ENCODE measurements at places on chromosomes 11 and 22. TPM values are rescaled to one million over a fixed set of nuclear protein-coding genes. Genes with fewer than 3 reads are reported as not detected.

- no peak for DNase-seq
- no peaks in the 10 kb centered on the region for H3K36me3 ChIP-seq
- H3K4me1 ChIP-seq: no peaks in the 10 kb centered on the region
- H3K27ac ChIP-seq: no peak overlapping the region
Measured at GRCh38 chr11:121104312-121104762, 3.3 kb downstream of the TECTA start.

Gene ACAD8
- total RNA-seq: 23.9 TPM

- no peaks in the 10 kb centered on the region for H3K4me1 ChIP-seq
- H3K36me3 ChIP-seq: no peaks in the 10 kb centered on the region
- H3K4me3 ChIP-seq: no peak overlapping the region
- H3K27me3 ChIP-seq: no peaks in the 10 kb centered on the region
- DNase-seq: peak; percentile 42
- no peak overlapping the region for H3K27ac ChIP-seq
Measured at GRCh38 chr22:39223091-39223710, 21.6 kb downstream of the PDGFB start.

Gene TSGA10IP
- total RNA-seq: not detected

Gene GSTP1
- total RNA-seq: 25.7 TPM

DNA sequence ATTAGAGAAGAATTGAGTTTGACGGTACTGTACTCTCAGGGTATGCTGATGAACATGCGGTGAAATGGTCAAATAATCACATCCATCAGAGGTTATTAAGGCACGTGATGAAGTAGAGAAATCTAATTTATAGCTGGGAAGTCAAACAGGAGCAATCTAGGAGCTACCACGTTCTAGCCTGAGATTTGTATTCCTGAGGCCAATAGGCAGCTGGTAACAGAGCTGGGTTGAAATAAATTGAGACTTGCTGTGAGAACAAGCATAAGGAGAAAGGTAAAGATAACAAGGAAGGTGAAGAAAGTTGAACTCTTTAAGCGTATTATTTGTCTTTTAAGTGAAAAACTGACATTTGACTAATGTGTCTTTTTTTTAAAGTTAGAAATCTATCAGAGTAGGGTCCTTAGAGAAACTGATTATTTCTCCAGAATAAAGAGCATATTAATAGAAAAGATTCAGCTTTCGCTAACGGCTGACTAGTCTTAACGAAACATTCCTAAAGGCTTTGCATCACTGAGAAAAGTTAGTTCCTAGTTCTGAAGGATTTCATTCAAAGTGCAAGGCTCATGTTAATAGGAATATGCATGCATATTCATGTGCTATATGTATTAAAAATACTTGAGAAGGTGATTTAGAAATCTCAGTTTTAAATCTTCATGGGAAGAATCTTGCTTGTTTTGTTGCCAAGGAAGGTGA lies 5.2 kb upstream of the WEE1 start:
- peaks cover 53% of the 10 kb centered on the region for H3K4me1 ChIP-seq
- H3K4me3 ChIP-seq: peak overlapping the region; percentile 4
- no peaks in the 10 kb centered on the region for H3K36me3 ChIP-seq
- DNase-seq: no peak

- H3K36me3 ChIP-seq: no peaks in the 10 kb centered on the region
- H3K27ac ChIP-seq: no peak overlapping the region
- H3K4me1 ChIP-seq: no peaks in the 10 kb centered on the region
- no peak overlapping the region for H3K4me3 ChIP-seq
Measured at GRCh38 chr11:128311742-128312719, 275.3 kb downstream of the ETS1 start.

All from right lobe of liver (tissue), 6 donors.